ENCODE measurements at places on chromosomes 4 and X.

- no peak for DNase-seq
Measured at GRCh38 chr4:3408793-3409330, 32.9 kb upstream of the HGFAC start.

GRCh38 chrX:37796805-37797204 lies 16.9 kb downstream of the CYBB start:
- no peak for DNase-seq

DNA sequence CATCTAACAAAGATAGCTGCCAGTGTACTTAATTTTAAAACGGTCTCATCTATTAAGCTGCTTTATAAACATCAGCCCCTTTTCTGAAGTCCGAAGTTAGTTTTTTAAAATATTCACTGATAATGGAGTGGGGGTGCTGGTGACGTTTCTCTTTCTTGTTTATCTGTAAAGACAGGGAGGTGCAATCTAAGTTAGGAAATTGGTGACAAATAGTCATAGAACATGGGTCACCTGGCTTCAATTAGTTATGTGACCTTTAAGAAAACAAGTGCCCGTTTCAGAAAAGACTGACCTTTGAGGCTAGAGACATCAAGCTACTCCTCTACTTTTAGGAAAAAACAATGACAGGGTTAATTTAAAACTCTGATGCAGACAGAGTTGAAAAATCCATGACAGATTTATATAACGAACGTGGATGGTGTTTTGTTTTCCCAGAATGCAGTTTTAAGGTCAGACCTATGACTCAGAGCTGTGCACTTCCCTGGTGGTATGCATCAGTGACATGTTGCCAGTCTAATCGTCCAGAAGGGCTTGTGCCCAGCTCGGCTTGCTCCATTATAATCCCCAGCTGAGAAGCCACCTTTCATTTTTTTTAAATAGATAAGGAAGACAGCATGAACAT lies 38.2 kb downstream of the FHL1 start:
- DNase-seq, result no peak

DNA sequence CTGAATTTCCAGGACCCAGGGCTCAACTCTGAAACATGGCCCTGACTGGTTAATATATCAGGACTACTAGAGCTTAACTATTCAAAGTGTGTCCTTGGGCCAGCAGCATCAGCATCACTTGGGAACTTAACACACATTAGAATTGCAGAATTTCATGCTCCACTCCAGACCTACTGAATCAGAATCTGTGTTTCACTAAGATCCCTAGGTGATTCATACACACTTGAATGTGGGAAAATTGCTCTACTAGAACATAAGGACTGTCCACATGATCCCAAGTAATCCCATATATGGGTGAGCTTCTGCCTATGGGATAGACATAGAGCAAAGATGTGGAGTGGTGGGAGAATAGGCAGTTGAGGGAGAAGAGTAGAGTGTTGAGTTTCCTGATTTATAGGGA lies 192.5 kb upstream of the CLNK start:
- DNase-seq, result no peak

DNA sequence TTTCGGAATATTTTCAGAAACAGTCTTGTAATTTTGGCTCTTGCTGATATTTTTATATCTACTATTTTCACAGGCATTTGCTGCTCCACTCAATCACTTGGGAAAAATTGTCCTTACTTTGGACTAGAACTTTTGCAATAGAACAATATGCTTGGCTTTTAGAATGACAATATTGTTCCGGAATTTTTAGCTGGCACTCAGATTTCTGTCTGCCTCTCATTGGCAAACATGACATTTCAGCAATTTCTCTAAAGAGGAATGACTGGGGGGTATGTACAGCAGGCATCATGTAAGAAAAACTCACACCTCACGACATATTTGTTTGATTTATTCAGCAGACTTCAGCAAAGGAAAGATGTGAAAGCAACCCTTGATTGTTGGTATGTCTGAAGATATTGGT lies 243.6 kb upstream of the GPRIN3 start:
- no peak for DNase-seq

GRCh38 chrX:129661369-129661768 lies 6.6 kb upstream of the APLN start:
- DNase-seq, result no peak

- DNase-seq, result no peak
Measured at GRCh38 chrX:66919280-66919832, 280.5 kb upstream of the EDA2R start.

GRCh38 chr4:95059663-95060062 lies 301.9 kb downstream of the BMPR1B start:
- DNase-seq, result no peak

DNA sequence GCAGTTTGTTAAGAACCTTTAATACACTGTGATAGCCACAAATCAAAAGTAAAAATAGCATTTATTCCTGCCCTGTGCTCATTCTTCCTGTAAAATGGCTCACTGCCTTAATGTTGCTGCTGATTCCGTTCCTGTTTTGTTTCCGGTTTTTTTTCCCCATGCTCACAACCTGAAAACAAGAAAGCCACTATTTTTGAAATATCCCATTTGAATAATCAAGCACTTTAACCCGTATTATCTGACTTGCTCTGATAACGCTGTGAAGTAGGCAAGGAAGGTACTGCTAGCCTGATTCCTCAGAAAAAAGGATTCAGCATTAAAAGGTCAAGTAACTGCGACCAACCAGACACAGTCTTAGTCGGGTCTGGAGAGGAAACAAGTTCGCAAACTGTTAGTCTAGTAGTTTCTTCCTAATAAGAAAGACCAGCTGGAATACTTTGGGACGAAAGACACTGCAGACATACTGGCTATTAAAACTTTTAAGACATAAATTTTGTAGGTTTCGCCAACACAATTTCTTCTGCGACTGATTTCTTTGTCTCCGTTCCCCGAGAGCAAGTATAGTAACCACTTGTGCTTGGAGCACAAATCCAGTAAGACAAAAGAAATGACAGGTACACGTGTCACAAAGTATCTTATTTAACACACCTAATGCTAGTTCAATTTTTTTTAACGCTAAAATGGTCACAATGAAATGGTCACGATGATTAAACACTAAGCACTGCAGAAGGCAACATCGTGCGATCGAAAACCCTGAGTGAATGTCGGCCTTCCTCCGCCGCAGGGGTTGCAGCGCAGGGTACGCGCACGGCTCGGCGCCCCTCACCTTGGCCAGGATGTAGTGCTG lies 802 bp downstream of the COX18 start:
- DNase-seq, result no peak

DNA sequence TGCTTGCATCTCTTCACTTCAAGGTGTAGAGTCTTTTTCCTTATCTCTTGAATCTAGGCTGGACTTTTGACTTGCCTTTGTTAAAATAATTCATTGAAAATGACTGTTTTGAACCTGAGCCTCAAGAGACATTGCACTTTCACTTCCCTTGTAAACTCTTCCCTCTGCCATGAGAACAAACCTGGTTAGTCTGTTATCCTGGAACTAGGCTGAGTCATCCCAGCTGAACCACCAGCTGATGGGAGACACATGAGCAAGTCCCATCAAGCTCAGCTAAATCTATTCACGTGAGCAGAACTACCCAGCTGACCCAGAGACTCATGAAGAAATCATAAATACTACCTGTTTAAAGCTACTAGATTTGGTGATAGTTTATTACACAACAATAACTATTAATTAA lies 202.3 kb upstream of the CENPE start:
- no peak for DNase-seq

- DNase-seq, result no peak
Measured at GRCh38 chr4:154231806-154232478, 259.7 kb downstream of the DCHS2 start.

DNA sequence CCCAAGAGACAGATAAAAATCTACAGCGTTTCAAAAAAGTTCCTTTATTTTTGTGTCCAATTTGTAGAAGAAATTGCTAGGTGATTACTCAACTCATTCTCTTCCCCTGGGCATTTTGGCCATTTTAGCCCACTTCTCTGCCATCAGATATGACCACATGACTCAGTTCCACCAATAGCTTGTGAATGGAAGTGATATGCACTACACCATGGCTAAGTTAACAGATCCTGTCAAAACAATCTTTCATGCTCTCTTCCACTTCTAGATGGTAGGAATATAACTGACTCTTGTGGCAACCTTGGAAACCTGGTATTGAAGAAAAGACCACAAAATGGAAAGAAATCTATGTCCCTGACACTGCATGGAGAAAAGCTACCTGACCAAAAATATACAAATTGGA lies 26.2 kb upstream of the FREM3 start:
- DNase-seq, result no peak

DNA sequence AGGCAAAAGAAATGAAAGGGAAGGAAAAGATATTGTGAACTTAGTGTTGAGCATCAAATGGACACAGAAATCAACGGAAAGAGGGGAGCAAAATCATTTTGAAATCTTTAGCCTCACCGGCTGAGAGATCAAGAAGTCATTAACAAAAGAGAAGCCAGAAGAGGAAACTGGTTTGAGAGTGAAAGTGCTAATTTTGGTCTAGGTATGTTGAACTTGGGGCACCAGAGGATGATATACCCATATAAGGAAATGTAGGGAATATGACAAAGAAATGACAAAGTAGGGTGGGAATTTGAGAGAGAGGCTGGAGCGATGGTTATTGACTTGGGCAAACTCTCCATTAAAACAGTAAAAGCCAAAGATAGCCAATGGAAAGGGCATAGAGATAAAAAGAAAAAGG lies 183.4 kb upstream of the ATOH1 start:
- no peak for DNase-seq

GRCh38 chr4:4854649-4855295 lies 4.7 kb upstream of the MSX1 start:
- no peak for DNase-seq

DNA sequence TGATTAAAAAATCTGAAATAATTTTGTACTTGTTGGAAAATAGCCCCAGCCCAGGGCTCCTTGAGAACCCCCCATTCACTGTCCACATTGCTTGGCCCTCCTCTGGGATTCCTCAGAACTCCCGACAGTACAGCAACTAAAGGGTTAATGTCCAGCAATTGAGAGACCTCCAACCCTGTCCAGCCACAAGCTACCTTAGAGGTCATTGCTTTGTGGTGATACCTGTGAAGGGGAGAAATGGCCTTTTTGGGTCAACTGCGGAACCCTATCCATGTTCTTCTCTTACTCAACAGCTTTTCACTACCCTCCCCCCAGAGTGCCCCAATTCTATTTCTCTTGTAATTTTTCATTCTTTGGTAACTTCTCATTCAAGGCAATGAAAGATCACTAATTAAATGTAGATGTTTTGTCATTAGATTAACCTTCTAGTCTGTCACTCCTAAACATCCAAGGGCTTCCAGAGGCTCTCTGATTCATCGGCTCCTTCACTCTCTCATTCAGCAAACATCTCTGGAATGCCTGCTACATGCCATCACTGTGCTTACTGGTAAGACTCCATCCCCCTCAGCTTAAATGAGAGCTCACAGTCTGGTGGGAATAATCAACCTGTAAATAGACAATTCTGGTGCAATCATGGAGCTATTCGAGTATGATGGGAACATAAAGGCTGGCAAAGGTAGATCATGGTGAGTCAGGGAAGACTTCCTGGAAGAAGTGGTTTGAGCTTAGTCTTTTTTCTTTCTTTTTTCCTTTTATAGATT lies 241.4 kb upstream of the PGRMC2 start:
- DNase-seq, result no peak

GRCh38 chr4:7009564-7009963 lies 33.6 kb upstream of the TADA2B start:
- DNase-seq, result no peak

GRCh38 chr4:14095831-14096230 lies 468.3 kb upstream of the BOD1L1 start:
- DNase-seq, result no peak

DNA sequence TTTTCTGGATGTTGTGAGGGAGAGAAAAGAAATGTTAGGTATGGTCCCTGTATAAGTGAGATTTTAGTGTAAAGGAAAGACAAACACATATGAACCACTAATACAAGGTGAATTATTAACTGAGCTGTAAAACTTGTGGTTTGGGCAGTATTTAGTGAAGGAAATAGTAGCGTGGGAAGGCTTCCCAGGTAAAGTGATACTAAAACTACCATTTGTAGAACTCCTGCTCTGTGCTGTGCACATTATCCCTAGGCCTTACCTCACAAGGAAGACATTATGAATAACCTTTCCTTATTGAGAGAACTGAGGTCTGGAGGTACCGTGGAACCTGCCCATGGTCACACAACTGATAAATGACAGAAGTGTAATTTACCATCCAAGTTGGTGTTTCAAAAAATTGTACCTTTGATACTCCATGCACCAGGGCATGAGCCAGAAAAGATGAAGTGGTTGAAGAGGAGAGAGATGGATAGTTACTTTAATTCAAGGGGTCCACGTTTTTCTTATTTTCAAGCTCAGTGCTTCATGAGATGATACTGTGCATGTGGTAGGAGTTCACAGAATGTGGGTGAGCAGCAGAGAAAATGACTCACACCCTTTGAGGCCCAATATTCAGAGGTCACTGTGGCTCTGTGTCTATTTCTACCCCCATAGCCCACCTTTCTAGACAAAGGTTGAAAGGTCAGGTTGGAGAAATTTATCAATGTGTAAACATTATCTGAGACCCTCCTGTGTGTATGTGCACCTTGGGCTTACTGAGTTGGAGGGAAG lies 2.6 kb upstream of the VSIG4 start:
- DNase-seq, result no peak

Measured in stimulated activated CD4-positive, alpha-beta T cell treated with anti-CD3 and anti-CD28 coated beads, Interleukin-1b, Interleukin-23, amount 100 ng/mL, for 1 hour (primary cell).